ENCODE measurements at places on chromosomes 11 and 22. TPM values are rescaled to one million over a fixed set of nuclear protein-coding genes. Genes with fewer than 3 reads are reported as not detected.

The P2RY6 gene
- total RNA-seq = not detected

DNA sequence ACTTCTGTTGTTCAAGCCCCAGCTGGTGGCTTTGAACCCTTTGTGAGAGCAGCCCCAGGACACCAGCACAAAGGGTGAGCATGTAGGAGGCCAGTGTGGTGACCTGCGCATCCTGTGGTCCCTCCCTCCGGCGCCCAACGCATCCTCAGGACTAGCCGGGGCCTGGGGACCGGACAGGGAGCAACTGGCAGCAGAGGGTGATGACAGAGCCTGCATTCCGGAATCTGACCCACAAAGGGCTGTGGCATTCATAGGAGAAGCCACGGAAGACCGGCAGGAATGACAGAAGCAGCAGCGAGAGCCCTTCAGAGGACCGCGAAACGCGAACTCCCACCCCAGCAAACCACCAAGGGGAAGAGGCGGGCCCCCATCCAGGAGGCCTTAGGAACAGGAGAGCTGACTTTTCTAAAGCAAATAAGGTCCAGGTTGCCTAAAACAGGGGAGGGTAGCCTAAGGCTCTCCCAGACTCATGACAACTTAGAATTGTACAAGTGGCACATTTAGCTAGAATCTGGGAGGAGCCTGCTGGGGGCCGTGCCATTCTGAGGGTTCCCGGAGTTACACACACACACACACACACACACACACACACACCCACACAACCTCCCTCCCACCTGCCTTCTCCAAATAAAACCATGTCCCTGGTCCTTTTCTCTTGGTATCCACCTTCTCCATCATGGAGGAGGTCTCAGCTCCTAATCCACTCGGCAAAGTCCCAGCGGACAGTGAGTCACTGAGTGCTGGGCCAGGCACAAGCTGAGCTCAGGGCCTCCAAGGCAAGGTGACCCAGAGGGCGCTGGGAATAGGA, 232.7 kb downstream of the CTTN start:
- no peak for DNase-seq
- H3K36me3 ChIP-seq = no peaks in the 10 kb centered on the region
- no peak overlapping the region for H3K4me3 ChIP-seq
- H3K4me1 ChIP-seq = peaks cover 6% of the 10 kb centered on the region

The TIMP3 gene
- total RNA-seq = 35.4 TPM

DNA sequence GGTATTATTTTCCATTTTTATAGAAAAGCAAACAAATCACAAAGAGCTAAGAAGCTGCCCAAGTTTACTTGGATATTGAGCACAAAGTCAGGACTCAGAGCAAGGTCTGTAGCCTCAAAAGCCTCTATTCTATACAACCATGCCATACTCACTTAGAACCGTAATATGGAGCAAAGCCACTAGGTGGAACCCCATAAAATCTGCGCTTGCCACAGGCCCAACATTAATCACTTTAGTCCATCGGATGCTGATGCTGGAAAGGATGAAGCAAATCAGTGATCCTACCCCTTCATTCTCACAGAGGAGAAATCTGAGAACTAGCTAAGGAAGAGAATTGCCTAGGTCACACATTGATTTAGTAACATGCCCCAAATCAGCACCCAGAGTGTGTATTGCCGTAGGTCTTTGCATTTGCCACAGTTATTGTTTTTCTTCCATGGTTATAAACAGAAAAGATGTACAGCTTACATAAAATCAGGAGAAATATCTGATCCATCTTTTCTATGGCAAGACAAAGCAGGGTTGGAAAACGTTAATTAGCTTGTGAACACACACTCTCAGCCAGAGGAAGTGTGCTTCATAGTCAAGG, 56.7 kb upstream of the RAB38 start:
- no peaks in the 10 kb centered on the region for H3K27me3 ChIP-seq
- no peak for DNase-seq
- H3K4me3 ChIP-seq = no peak overlapping the region
- no peak overlapping the region for H3K27ac ChIP-seq

The RASL10A gene
- not detected for total RNA-seq

- H3K27me3 ChIP-seq = no peaks in the 10 kb centered on the region
- no peak overlapping the region for H3K4me3 ChIP-seq
- no peaks in the 10 kb centered on the region for H3K4me1 ChIP-seq
- DNase-seq = no peak
- no peak overlapping the region for H3K27ac ChIP-seq
Measured at GRCh38 chr22:50101870-50102565, 12.2 kb downstream of the MOV10L1 start.

The MIOX gene
- not detected for total RNA-seq

The TMEM191C gene
- total RNA-seq = not detected

- no peak overlapping the region for H3K4me3 ChIP-seq
- no peaks in the 10 kb centered on the region for H3K4me1 ChIP-seq
- H3K27me3 ChIP-seq = no peaks in the 10 kb centered on the region
- no peaks in the 10 kb centered on the region for H3K36me3 ChIP-seq
Measured at GRCh38 chr11:116124922-116125714, 620.9 kb upstream of the CADM1 start.

DNA sequence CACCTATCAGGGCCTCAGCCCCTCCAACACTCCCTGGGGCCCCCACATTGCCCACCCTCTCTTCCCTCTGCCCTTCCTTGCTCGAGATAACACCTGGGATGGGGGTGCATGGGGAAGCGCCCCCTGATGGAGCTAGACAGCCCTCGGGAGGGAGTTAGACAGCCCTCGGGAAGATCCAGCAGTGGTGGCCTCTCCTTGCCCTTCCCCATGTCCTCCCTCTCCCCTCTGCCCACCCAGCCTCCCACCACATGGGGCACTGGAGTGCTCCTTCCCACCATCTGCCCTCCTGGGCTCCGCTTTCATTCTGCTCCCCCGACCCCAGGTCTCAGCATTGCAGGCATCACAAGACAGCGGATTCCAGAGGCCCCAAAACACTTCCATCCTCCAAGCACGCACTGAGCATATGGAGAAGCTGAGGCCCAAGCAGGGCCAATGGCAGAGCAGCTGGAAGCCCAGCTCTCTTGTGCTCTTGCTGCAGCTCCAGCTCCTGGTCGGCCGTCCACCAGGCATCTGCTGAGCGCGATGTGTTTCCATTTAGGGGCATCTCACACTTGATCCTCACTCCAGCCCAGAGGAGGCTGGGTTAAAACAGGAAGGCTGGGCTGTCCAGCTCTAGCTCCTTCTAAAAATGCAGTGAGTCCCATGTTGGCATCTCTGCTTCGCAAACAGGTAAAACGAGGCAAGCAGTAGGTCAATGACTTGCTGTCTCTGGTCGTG, 65.6 kb downstream of the IGLL1 start:
- DNase-seq = no peak
- no peaks in the 10 kb centered on the region for H3K36me3 ChIP-seq
- no peaks in the 10 kb centered on the region for H3K27me3 ChIP-seq
- peaks cover 13% of the 10 kb centered on the region for H3K4me1 ChIP-seq
- H3K27ac ChIP-seq = no peak overlapping the region

DNA sequence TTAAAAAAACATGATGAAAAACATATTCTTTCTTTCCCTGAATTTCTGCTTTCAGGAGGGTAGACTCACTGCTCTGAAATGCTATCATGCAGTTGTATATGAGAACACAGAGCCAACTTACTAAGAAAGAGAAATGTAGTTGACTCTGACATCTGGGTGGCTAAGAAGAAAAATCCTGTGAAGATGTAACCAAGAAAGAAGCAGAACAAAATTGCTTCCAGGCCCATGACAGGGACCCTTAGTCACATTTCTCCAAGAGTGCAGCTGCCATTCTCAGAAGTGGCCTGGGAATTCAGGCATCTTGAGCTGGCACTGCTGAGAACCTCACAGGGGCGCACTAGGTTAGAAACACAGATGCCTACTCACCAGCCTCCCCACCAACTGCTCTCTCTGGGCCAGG, 73.6 kb downstream of the RPL27A start:
- H3K27me3 ChIP-seq = no peaks in the 10 kb centered on the region
- H3K27ac ChIP-seq = no peak overlapping the region
- H3K36me3 ChIP-seq = no peaks in the 10 kb centered on the region
- no peaks in the 10 kb centered on the region for H3K4me1 ChIP-seq
- no peak overlapping the region for H3K4me3 ChIP-seq
- DNase-seq = no peak

- H3K27ac ChIP-seq = no peak overlapping the region
- 0 out of 2 replicates have a peak, but pooled peaks cover 3% of the 10 kb centered on the region for H3K4me1 ChIP-seq
- H3K4me3 ChIP-seq = no peak overlapping the region
Measured at GRCh38 chr11:83014951-83015350, 56.7 kb downstream of the RAB30 start.

The SLC22A12 gene
- total RNA-seq = not detected

DNA sequence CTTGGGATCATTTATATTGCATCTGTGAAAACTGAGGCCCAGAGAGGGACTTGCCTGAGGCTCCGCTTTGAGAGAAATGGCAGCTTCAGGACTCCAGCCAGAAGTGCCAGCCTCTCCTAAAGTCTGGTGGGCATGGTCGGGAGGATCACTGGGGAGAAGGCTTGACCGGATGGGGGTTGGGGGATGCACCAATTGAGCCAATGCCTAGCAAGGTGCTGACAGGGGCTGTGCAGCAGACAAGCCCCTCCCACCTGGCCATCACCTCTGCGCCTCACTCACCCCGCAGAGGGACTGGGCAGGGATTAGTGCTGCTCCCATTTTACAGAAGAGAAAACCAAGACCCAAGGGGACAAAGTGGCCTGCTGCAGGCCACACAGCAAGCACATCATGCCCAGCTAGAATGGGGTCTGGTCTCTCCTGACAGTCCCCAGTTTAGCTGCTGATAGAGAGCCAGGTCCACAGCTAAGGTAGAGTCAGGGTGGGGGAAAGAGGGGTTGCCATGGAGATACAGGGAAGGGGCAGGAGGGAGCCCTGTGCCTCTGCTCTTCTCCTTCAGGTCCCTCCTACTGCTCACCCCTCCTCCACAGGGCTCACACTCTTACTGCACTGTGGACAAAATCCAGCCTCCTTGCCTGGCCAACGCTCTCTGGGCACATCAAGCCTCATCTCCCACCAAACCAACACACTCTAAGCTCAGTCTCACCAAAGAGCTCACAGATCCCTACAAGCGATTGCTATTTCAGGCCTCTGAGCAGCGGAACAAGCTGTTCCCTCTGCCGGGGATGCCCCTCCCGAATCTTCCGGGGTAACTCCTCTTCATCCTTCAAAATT, 29.5 kb downstream of the TEF start:
- H3K36me3 ChIP-seq = peaks cover 20% of the 10 kb centered on the region
- H3K27me3 ChIP-seq = no peaks in the 10 kb centered on the region
- peaks cover 19% of the 10 kb centered on the region for H3K4me1 ChIP-seq
- H3K4me3 ChIP-seq = no peak overlapping the region
- DNase-seq = no peak

The SLC6A5 gene
- not detected for total RNA-seq

DNA sequence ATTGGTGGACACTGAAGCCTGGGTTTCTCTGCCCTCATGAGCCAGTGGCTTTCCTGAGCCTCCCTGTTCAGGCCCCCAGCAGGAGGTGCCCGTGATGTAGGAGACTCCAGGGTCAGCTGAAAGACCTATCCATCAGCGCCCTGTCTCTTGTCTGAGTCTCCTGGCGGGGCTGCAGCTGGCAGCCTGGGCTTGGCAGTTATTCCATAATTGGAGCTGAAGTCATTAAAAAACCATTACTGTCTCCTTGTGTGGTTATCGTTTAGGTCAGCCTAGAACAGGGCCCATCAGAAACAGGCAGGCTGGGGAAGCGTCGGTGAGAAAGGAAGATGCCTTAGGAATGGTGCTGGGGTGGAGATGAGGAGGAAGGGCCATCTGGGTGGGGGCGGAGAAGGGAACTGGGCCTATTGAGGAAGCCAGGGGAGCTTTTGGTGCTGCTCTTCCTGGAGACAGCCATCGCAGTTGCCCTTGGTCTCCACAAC, 5.0 kb downstream of the TUB start:
- no peaks in the 10 kb centered on the region for H3K36me3 ChIP-seq
- H3K27ac ChIP-seq = no peak overlapping the region
- H3K4me1 ChIP-seq = peaks cover 3% of the 10 kb centered on the region
- no peaks in the 10 kb centered on the region for H3K27me3 ChIP-seq
- no peak for DNase-seq
- H3K4me3 ChIP-seq = no peak overlapping the region

DNA sequence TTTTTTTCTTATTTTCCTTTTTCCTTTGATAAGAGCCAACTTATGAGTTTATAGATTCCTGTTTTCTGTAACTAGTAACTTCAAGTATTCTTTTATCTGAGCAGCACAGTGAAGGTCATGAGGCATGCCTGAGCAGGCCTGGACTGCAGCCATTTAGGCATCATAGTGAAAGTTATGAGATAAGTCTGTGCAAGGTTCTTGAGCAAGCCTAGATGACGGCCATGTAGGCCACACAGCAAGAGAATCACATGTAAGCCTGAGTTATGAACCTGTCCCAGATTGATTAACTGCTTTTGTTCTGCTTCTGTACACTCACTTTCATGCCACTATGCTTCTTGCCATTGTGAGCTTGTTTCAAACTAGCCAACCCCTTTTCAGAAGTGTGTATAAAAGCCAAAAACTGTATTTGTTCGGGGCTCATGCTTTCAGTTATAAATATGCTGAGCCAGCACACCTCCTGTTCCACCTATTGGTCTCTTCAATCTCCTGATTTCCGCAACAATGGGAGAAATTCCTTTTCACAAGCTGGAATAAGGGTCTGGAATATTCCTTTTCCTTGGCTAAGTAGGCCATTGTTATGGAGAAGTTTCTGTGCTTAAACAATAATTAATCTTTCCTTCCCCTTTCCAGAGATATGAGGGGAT, 745.7 kb downstream of the FAM181B start:
- H3K36me3 ChIP-seq = no peaks in the 10 kb centered on the region
- H3K4me1 ChIP-seq = peaks cover 11% of the 10 kb centered on the region
- H3K4me3 ChIP-seq = no peak overlapping the region
- no peaks in the 10 kb centered on the region for H3K27me3 ChIP-seq

DNA sequence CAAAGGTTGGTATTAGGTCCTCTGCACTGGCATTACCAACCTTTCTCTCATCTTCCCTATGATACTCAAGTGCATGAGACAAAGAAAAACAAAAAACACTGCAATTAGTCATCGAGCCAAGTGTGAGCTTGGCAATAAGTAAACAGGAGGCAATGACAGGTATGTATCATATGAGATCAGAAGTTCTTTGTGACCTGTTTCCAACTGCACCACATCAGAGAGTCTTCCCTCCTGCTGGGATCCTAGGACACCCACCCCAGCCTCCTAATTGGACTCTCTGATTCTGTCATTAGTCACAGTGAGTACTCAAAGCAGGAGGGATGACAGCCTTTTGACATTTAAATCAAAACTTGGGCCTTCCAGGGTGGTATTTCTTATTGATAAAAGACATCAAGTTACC, 7.8 kb upstream of the JAML start:
- no peaks in the 10 kb centered on the region for H3K4me1 ChIP-seq
- no peak overlapping the region for H3K27ac ChIP-seq
- no peaks in the 10 kb centered on the region for H3K27me3 ChIP-seq
- H3K4me3 ChIP-seq = no peak overlapping the region
- no peaks in the 10 kb centered on the region for H3K36me3 ChIP-seq

DNA sequence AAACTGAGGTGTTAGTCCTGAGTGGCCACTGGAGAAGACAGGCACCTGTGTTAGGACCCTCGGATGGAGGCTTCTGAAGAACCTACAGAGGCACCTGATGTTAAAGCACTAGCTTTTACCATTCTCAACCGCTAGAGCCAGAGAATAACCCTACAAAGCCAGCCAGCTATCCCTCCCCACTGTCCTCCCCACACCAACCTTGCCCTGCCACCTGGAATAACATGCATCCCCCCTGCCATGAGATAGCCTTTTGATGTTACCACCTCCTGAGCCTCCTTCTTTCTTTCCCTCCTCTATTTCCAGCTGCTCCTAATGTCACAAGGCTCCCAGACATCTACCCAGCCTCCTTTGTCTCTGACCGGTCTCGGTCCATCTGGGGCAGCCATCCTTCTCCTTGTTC, 28.1 kb downstream of the COMMD9 start:
- no peaks in the 10 kb centered on the region for H3K4me1 ChIP-seq
- H3K4me3 ChIP-seq = no peak overlapping the region
- H3K27ac ChIP-seq = no peak overlapping the region
- no peaks in the 10 kb centered on the region for H3K27me3 ChIP-seq
- DNase-seq = no peak

Data from SJSA1 (cell line).